ENCODE measurements at places on chromosomes 3 and 15.

GRCh38 chr15:30044377-30044776 lies 38.4 kb upstream of the GOLGA8J start:
- no peak for DNase-seq

DNA sequence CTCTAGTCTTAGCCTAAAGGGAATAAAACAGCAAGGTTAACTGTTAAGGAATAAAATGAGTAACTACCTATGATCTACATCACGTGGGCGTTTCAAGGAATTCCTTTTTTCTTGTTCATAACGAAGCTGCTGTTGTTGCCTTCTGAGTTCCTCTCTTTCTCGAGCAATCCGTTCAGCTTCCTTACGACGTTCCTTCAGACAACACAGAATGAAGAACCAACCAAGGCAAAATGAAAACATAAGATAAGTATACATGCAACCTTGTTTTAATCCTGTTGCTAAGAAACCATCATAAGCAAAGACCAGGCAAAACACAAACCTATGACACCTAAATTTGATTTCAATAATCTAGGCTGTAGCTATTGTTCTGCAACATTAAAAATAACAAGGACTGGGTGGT lies 44.1 kb downstream of the SLTM start:
- no peak for DNase-seq

GRCh38 chr3:108131475-108132134 lies 40.8 kb upstream of the CD47 start:
- no peak for DNase-seq

DNA sequence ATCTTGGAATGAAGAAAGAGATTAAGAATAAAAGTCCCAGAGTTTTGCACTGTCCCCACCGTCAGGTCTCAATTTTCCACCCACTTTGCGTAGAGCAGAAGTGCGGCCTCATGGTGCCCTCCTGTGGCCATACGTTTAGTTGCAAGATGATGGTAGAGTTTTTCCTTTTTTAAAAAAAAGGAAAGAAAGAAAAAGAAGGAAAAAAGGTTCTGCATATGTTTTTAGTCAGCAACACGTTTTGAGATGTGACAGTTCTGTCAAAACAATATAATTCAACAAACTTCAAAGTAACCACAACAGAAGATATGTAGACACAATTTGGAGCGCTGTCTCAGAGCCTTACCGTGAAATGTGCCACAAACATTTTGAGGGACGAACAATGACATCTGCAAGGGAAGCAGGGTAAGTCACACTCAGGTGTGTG lies 24.6 kb downstream of the EBLN2 start:
- no peak for DNase-seq

GRCh38 chr15:66783314-66783713 lies 81.3 kb downstream of the SMAD6 start:
- no peak for DNase-seq

GRCh38 chr15:78339559-78339958 lies 594 bp upstream of the CRABP1 start:
- no peak for DNase-seq

DNA sequence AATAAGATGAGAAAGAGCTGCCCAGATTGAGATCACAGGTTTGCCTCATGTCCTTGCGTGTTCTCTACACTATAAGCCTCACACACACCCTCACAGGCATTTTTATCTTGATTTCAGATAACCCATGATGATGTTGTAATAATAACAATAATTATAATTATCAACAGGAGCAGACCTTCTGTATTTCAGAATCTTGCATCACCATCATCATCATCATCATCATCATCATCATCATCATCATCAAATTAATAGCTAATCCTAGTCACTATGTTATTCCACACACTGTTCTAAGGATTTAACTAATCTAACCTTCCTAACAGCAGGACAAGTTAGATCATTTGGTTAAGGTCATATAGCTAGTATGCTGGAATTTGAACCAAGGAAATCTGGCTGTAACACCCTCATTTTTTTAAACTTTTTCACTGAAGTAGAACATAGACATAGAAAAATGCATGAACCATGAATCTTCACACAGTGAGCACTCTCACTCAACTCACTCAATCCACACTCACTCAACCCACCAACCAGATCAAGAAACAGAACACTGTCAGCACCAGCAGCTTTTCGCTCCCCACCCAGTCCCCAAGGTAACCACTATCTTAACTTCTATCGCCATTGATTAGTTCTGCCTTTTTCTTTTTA lies 1.8 kb upstream of the SH2D7 start:
- no peak for DNase-seq

GRCh38 chr3:20185331-20185678 lies 701 bp downstream of the SGO1 start:
- DNase-seq, result no peak

DNA sequence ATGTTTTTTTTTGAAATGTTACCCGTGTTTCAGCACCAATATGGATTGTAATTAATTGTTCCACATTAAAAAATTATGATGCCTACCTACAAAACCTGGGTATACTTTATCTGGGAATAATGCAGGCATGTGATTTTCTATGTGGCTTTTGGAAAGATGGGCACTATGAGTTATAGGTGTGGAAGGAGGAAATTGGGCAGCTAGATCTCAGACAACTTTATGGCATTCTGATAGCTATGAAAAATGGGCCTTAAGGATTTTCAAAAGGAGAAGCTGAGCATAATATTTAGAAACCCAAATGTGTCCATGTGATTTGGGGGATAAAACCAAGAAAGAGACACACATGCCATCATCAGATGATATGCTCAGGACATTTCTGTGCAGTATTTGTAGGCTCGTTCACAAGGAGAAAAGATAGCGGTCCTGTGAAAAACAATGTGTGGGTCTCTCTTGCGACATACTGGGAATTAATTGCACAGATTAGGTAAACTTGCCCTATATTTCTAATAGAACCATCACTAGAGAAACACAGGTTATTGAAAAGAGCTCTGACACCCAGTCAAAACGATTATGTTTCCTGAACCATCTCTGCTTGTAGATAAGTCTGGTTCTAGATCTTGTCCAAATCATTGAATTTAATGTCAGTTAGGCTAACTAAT lies 35.3 kb downstream of the ARPP21 start:
- DNase-seq, result no peak

- no peak for DNase-seq
Measured at GRCh38 chr3:192177383-192177782, 550.0 kb downstream of the FGF12 start.

Data from NCI-H1417 treated with DMSO at 0.1 percent for 48 hours (cell line).